Esophagus muscularis mucosa (tissue), 4 donors: ENCODE measurements at places on chromosomes 4 and X.

DNA sequence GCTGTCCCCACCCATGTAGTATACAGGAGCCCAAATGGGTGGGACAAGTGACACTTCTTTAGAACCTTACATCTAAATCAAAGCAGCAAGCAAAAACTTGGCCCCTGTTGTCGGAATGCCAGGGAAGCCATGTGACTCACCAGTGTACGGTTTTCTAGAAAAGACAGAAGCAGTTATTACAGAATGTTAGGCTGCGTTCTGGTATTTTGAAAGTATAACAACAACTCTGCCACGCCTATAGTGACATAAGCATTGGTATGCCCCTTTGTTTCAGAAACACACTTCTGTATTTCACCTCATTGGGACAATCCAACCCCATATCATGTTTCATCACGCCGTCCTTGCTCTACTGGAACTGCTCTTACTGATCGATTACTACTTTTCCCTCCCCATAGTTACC is 14.8 kb downstream of the PDHA1 start:
- no peak for DNase-seq

DNA sequence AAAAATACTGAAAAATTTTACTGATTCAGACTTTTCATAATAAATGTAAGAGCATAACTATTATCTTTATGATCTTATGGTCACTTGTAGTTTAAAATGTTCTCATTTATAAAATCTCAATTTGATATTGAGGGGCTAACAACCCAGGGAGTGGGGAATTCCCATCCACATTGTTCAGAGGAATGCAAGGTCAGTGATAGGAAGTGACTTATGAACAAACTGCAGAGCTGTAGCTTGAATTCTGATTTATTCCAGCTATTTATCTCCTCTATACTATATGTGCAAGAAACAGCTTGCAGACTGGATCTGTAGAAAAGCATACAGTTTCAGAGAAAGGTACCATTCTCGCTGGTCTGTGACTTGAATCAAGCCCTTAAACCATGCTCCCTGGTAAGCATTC is 61.6 kb downstream of the SEC24D start:
- DNase-seq: no peak

DNA sequence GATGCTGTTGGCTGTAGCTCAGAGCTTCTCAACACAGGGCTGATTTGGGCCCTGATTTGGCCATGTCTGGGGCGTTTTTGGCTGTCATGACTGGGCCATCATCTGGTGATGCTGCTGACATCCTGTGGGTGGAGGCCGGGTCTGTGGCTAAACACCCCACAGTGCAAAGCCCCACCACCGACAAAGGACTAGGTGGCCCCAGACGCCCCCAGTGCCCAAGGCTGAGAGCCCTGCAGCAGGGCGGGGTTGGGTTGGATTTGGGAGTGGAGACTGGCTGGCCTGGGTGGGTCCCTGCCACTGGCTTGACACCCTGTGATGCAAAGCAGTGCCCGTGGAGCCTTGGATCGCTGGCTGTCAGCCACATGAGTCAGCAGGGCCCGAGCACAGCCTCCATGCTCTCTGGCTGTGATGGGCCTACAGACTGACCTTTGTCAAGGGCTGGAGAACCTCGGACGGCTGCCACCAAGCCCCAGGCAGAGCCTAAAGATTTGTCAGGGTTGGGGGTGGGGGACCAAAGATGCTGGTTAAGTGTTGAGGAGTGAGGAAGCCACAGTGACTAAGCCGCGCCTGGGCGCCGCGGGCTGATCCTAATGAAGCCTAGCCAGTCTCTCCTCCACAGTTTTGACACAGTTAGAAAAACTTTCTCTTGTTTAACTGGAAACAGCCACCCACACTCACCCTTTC is 28.3 kb downstream of the CYTL1 start:
- no peak for DNase-seq

DNA sequence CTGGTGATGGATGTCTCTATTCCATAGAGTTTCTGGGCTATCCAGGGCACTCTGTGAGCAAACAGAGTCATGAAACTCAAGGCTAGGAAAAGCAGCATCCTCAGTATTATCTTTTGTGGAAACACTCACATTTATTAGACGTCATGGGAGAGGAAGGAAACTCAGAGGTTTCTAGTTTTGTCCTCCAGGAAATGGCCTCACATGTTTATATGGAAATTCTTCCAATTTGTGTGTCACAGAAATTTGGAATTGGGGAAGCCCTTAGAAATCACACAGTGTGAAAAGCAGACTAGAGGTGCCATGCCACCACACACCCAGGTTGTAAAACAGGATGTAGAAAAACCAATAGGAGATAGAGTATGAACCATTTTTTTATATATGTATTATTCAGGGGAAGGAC is 31.1 kb downstream of the IDS start:
- DNase-seq: no peak

- no peak for DNase-seq
These were observed 58.0 kb upstream of the CHRDL1 start for GRCh38 chrX:110853610-110854009.

DNA sequence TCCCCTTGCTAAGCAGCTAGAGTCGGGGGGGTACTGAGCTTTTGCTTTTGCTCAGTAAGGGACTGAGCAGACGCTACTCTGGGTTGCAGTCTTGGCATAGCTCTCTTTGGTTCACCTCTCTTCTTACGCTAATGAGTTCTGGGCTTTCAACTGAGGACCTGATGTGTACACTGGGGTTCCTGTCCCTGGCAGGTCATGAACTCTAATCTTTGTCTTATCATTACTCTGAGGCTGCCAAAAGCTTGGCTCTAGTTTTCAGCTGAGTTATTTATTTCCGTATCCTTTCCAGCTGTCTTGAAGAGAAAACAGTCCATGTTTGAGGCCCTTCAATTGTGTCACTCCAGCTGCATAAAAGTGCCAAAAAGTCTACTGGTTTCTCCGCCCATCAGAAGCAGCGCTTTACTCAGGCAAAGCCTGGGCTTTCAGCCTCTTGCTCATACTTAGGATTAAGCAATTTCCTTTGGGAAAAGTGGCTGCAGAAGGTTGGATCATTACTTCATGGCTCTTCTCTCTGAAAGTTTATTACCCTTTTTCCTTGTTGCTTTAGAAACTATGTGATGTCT is 121.0 kb upstream of the STOX2 start:
- DNase-seq: no peak
